T47D (cell line): ENCODE measurements at places on chromosomes 11 and 22.

DNA sequence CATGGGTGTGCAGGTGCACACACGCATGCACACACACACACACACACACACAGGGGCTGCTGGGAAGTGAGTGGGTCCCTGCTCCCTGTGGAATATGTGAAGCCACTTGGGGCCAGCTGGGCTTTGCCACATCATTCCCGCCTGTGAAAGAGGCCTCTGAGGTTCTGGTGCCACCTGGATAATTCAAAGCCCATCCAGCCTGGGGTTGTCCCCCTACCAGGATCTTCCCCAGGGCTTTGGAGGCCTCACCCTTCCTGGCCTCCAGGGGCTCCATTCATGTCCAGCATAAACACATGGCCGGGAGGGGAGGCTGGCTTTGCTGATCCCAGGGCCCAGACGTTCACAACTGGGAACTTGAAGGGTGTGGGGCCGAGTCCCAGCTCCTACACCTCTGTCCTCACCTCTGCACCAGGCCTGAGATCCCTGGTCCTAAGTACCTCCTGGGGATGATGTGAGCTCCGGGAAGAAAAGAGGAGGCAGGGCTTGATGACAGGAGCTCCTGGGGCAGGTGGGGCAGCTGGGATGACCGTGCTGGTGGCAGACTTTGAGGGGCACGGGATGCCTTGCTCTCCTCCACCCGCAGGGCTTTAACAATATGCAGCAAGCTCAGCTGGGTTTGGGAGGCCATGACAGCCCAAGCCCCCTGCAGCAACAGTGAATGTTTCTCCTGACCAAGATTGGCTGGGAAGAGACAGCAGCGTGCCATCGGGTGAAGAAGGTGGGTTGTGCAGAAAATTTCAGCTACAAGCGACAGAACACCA lies 14.2 kb downstream of the LINC01488 start:
- DNase-seq = no peak

- DNase-seq = no peak
Measured at GRCh38 chr11:131154351-131154750, 216.1 kb upstream of the NTM start.

GRCh38 chr11:3171931-3172560 lies 6.9 kb upstream of the OSBPL5 start:
- DNase-seq = no peak

DNA sequence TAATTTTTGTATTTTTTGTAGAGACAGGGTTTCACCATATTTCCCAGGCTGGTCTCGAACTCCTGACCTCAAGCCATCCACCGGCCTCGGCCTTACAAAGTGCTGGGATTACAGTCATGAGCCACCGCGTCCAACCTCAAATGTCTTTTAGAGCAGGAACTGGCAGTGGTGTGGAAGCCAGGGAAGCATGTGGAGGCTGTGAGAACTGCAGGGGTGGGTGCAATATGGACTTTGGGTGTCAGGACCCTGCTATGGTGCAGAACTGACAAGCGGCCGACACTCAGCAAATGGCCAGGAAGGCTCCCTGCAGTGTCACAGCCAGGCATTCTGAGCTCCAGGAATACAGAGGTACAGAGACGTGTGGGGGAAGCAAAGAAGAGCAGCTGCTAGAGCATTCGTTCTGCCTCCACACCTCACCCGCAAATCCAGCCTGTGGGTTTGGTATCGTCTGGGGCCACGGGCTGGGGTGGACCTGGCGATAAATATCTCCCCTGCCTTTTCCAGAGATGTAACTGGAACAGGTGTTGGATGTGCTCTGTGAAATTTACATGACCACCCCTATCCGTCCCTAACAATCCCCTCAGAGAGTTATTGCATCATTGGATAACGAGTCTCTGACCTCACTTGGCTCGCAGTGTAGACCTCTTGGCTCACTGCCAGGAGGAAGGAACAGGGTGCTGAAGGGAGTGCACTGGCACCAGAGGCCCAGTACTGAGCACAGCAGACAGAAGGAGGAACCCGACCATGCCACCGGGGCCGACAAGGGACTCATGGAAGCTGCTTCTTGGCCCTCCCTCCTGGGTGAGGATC lies 624.7 kb upstream of the B3GAT1 start:
- DNase-seq = no peak

- DNase-seq = no peak
Measured at GRCh38 chr11:131402040-131402439, 31.6 kb downstream of the NTM start.

- DNase-seq = no peak
Measured at GRCh38 chr22:20448630-20449029, 11.0 kb upstream of the SCARF2 start.

DNA sequence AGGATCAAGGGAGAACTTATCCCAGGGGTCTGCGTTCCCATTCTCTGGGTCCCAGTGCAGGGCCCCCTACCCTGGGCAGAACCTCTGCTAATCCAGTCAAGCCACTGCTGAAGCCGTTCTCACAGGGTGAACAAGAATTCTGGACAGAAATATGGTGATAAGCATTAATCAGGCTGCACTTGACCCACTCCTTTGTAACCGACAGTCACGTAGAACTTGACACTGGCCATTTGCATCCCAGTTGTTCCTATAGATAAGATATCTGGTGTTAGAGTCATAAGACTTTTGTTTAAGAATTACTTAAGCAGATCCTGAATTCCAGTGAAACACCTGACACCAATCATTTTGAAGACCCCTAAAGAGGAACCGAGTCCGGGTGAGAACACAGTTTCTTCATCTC lies 107.5 kb upstream of the THY1 start:
- DNase-seq = no peak

- no peak for DNase-seq
Measured at GRCh38 chr11:132036746-132037466, 666.5 kb downstream of the NTM start.

GRCh38 chr11:2651054-2651617 lies 48.7 kb downstream of the KCNQ1OT1 start:
- no peak for DNase-seq

DNA sequence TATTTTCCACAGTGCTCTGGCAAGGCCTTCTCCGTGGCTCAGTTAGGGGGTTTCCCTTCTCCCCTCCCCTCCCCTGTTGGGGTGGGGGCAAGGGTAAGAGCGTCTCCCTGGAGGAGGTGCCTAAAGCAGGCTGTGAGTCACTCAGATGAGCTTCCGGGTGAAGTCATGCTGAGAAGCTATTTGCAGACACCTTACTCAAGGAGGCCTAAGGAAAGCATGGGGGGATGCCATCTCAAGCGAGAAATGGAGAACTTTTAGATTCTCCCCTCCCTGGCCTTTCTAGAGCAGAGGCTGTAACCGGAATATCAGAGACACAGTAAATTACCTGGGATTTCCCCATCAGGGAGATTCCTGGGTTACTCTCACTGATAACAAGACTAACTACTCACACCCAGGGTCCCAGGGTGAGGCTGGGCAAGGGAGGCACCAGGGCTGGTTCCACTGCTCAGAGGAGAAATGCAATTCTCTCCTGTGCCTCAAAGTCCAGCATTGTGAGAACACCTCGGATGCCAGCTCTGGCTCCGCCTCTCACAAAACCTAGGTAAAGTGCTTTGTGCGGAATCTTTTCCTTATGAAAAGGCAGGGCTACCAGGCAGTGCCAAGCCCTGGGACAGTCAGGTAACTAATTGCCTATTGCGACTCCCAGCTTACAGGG lies 123.6 kb downstream of the ABTB2 start:
- DNase-seq = peak; percentile 50

GRCh38 chr11:122709039-122709760 lies 53.7 kb downstream of the UBASH3B start:
- DNase-seq = no peak

DNA sequence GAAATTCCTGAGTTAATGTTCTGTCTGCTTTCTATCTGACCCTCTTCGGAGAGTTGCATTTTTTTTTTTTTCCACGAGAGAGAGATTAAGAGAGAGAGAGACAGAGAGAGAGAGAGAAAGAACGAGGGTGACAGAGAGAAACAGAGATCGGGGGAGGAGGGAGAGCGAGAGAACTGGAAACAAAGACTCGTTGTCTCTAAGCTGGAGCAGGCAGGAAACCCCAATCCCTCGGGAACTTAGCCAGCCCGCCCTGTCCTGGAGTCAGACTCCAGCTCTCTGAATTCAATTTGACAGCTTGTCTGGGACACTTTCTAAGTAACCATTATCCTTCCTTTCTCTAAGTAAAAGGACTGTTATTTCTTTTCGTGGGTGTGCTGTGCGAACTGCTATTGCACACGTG lies 76.9 kb downstream of the KCNJ1 start:
- no peak for DNase-seq

- peak; percentile 85 for DNase-seq
Measured at GRCh38 chr11:129695571-129696308, 119.9 kb upstream of the TMEM45B start.
